KBM-7 (cell line): ENCODE measurements at places on chromosomes 11 and 22.

GRCh38 chr11:71334191-71334590 is 81.8 kb upstream of the SHANK2 start:
- no peak for DNase-seq

DNA sequence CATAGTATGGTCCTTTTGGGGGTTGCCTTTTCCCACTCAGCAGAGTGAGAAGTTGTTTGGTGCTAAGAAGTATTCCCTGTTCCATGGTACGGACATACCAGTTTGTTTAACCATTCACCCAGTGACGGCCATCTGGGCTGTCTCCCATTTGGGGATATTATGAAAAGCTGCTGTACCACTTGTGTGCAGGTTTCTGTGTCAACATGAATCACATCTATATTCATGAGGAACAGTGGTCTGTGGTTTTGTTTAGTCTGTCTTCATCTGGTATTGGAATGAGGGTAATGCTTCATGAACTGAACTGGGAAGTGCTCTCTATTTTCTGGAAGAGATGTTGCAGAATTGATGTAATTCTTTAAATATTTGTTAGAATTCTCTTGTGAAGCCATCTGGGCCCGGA is 89.5 kb downstream of the TRMU start:
- DNase-seq, result no peak

- no peak for DNase-seq
Measured at GRCh38 chr11:66451663-66452062, 13.0 kb upstream of the MRPL11 start.

- DNase-seq, result no peak
Measured at GRCh38 chr11:13358596-13359270, 81.1 kb downstream of the BMAL1 start.

GRCh38 chr22:42227435-42227834 is 43.0 kb downstream of the TCF20 start:
- no peak for DNase-seq

GRCh38 chr11:35923452-35923851 is 20.4 kb upstream of the LDLRAD3 start:
- DNase-seq, result no peak

DNA sequence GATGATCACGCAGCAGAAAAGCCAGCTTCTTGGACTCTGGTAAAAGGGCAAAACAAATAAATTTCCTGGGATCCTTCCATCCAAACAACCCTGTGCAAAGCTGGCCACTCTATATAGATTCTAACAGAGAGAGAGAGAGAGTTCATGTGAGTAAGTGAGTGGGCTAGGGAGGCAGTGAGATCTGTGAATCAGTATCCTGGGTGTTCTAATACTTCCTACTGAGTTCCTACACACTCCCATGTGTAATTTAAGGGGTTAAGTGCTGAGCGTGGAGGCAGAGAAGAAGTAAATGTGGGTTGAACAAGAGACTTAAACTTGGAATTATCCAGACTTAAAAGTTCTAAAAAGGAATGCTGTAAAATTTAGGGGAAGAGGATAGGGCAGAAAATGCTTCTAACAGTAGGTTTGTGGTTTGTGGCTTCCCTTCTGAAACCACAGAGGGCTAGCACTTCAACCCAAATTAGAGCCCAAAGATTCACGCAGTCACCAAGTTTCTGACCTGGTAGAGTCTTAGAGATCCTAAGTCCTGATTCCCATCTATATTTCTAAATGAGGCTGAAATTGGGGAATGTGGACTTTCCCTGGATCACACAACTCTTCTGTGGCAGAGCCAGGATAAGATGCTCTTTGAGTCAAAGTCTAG is 413.9 kb downstream of the TENM4 start:
- DNase-seq, result peak; percentile 50

DNA sequence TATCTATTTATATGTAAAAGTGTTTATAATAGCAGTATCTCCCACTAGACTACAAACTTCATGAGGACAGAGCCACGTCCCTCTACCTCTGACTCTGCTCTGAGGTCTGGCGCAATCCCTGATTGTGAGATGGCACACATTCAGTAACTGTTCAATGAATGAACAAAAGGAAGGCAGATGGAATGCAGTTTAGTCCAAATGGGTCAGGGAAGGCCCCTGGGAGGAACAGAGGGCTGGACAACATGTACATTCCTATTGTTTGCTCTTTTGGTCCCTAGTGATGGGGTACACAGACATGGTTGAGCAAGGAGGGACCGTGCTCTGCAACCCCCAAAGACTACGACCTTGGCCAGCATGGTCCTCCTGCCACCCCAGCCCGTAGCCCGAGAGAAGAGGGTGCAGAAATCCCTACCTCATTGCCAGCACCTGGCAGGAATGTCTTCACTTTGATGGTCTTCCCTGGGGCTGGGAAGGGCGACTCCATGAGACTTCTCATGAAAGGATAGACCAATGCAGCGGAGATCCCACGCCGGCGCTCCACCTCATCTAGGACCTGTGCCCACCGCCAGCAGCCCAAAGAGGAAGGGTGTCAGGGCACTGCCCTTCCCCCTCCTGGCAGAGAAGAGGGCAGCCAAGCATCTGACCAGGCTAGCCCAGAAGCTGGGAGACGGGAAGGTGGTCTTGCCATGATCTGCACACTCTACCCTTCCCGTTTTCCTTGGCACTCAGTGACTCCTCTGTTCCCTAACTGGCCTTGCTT is 24.3 kb downstream of the RPL27A start:
- DNase-seq, result no peak

DNA sequence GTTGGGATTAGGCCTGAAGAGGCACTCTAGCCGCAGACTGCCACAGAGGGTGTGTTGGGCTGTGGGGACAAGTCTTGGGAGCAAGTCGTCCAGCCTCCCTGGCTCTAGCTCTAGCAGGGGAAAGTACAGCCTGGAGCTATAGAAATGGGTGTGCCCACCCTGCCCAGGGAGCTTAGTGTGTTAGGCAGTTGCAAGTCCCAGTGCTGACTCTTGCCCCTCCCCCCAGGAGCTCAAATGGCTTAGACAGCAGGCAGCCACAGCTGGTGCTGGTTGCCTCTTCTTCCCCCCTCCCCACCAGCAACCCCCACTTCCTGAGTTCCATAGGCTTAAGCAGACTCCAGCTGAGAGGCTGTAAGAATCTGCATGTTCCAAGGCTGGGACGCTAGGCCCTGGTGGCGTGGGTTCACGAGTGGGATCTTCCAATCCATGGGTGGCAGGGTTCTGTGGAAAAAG is 61.2 kb downstream of the GUCY1A2 start:
- no peak for DNase-seq

DNA sequence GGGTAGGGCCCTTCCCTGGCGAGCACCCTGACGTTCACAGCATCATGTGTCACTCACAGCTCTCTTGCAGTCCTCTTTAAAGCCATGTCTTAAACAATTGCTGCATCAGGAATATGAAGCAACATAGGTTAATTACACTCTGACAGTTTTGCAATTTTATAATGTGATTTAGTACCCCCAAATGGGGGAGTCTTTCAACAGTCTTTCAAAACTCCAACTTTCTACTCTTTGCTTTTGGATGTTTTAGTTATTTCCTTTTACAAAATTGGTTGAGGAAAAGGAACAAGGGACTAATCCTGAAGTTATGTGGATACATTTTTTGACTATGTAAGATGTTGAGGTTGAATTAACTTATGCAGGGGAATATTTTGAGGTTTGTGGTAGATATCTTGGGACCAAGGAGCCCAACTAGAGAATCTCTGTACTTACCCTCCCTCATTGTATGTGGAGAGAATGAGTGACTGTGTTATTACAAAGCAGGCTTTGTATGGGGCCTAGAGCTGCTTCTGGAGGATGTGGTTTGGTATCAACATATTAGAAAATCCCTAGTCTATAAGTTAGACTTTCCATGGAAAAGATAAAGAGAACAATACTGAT is at the start of gene MMP8:
Gene MMP8 (minus strand): TSS at position 51 of the 597 bp plus-strand sequence. CDS start 99 bp downstream, outside the sequence.
- no peak for DNase-seq

DNA sequence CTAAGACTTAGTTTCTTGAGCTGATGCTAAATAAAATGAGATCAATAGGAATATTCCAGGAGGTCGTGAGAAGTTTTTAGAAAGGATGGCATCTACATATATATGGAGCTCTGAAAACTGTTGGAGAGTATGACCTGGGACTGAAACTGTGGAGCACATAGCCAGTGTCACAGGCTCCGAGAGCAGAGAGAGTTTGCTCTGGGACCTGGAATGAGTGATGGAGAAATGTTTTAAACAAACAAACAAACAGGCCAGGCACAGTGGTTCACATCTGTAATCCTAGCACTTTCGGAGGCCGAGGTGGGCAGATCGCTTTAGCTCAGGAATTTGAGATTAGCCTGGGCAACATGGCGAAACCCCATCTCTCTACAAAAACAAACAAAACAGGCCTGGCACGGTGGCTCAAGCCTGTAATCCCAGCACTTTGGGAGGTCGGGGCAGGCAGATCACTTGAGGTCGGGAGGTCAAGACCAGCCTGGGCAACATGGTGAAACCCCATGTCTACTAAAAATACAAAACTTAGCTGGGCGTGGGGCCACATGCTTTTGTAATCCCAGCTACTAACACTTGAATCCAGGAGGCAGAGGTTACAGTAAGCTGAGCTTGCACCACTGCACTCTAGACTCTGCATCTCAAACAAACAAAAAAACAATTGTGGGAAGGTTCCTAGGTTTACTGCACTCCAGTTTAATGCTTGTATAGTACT is 67.1 kb downstream of the SLC35F2 start:
- DNase-seq, result no peak

GRCh38 chr11:68867066-68867465 is 25.4 kb upstream of the CPT1A start:
- no peak for DNase-seq

DNA sequence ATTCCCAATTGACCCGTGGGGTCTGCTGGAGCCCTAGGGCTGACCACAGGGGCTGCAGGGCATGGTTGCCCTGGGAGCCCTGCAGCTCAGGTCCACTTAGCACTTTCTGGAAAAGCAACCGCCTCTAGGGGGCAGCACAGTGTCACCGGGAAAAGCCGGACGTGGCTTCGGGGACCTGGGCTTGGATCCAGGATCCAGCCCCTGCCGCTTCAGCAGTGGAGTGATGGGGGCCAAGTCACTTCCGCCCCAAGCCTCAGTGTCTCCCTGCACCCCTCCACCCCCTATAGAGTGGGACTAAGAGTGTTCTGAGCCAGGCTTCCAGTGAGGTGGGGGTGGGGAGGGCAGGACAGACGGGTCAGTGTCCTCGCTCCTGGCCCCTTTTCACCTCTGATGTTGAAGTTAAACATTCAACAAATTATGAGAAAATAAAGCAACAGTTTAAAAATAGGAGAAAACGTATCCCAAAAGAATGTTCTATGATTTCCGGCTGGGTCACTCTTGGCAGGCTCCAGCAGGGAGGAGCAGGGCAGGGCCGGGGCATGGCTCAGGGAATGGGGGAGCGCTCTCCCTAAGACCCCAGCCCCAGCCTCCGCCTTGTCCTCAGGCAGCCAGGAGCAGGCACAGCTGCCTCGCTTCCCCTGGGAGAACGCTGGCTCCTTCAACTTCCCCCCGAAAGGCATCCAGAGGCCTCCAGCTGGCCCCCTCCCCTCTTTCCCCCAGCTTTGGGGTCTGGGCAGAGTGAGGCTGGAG is 96.5 kb upstream of the FGF3 start:
- DNase-seq, result peak; percentile 50

GRCh38 chr11:80379620-80380278 is 938.9 kb upstream of the TENM4 start:
- no peak for DNase-seq

- no peak for DNase-seq
Measured at GRCh38 chr11:132122735-132123134, 752.3 kb downstream of the NTM start.

- DNase-seq, result no peak
Measured at GRCh38 chr11:104652996-104653395, 245.3 kb downstream of the CASP12 start.

- DNase-seq, result no peak
Measured at GRCh38 chr11:107293677-107294344, 163.8 kb downstream of the CWF19L2 start.

GRCh38 chr22:27090611-27091011 is 433.2 kb downstream of the MIAT start:
- DNase-seq, result no peak

- no peak for DNase-seq
Measured at GRCh38 chr11:128915149-128915521, 24.0 kb downstream of the KCNJ5 start.

GRCh38 chr11:10946072-10946471 is 88.2 kb upstream of the ZBED5 start:
- no peak for DNase-seq

GRCh38 chr11:56122073-56122472 is at the start of gene OR8H3:
Gene OR8H3 (plus strand): TSS chr11:56122373. CDS start chr11:56122373, 0 bp downstream.
- DNase-seq, result no peak

- peak; percentile 45 for DNase-seq
Measured at GRCh38 chr11:74010306-74011300, 1.7 kb upstream of the UCP3 start.

DNA sequence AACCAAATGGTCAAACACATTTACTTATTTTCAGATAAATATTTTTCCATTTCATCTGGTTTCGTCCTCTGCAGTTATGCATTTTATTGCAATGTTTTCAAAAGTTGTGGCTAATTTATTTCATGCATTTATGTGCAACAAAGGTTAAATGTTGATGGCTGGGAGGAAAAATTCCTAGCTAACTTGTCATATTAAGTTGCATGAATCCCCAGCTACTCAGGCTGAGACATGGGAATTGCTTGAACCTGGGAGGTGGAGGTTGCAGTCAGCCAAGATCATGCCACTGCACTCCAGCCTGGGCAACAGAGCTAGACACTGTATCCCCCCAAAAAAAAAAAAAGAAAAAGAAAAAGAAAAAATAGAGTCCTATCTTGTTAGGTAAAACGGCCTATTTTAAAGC is 1862.4 kb upstream of the RAG2 start:
- no peak for DNase-seq

GRCh38 chr11:73248526-73249185 is 23.5 kb upstream of the P2RY6 start:
- DNase-seq, result no peak

DNA sequence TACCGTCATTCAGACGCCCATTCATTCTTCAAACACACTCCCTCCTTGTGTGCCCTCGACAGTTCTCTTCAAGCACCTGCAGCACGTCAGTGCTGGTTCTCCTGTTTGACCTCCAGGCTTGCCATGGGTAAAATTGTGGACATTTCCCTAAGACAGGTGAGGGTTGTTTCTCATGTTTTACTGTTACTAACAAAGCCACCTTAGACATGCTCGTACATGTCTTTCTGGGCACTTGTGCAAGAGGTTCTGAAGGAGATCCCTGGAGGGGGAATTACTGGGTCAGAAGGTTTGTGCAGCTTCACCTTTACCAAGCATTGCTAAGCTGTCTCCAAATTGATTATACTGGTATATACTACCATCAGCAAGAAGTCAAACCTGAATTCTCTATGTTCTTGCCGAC is 189.7 kb upstream of the TMEM45B start:
- no peak for DNase-seq
